ENCODE measurements at places on chromosomes 1 and 21.

DNA sequence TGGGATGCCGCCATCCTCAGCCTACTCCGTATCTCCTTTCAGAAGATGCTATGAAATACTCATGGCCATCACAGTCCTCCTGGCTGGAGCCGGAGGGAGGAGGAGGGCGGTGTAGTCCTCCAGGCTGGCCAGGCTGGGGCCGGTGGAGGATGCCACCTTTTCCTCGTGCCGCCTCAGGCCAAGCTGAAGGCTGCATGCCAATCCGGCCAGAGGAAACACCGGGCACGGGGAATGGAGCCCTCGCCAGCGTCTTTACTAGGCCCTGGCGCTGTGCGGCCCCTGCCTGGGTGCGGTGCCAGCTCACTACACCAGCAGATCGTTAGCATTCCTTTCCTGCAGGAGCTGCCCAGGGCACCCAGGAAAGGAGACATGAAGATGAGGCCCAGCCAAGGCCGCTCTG lies 70.1 kb downstream of the CASZ1 start:
- no peak for DNase-seq

GRCh38 chr21:21067375-21067774 lies 69.2 kb downstream of the NCAM2 start:
- no peak for DNase-seq

DNA sequence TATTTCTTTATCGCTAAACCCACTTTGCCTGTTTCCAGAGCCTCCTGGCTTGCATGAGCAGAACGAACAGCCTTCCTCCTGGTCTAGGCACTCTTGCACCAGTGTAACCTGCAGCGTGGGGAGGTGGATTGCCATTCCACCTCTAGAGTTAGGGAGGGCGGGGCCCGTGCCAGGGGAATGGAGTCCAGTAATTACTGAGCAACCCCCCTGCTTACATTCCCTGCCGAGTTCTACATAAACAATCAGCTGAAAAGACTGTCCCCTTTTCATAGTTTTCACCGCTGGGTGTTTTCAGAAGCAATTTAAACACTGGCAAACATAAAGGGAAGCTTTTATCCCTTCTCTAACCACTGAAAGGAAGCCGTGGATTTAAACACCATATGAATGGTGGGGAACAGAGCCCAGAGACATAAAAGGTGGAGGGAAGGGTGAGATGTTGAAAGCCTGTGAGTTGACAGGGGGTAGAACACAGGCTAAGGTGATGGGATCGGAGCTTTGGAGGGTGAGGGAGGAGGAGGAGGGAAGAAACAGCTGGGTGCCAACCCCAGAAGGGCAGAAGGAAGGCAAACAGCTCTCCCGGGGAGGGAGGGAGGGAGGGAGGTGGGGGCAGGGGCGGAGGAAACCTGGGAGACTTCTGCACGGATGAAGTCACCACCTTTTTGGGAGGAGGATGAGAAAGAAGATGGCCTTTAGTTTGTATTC lies 68.0 kb upstream of the WDR26 start:
- DNase-seq = no peak

DNA sequence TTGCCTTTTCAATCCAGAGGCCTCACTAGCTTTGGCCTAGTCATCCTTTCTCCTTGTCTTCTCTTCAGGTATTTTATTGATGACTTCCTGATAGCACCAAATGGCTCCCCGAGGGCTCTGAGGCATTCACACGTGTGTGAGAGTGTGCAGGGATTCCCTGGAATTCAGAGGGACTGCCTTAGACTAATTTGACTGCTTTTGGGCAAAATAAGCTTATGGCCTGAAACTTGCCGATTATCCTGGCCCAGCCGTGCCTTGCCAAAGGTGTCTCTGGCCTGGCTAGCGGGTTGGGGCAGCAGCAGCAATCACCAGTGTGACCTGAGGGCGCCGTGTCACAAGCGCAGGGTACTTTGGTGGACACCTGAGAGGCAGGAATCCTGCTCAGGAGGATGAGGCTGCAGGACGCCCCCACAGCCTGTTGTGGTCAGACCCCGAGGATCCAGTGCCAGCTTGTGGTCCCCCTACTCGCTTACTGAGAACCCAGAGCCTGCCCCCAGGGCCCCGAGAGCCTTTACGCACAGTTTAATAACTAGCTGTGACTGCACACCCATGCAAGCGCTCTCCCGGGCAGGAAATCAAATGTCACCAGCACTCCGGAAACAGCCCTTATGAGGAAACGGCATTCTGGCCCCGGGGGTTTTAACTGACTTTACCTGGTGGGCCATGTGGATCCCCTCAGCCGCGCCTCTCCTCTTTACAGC lies 62.8 kb upstream of the PDE9A start:
- DNase-seq = no peak

GRCh38 chr1:156643778-156644092 lies 1.8 kb downstream of the BCAN start:
- no peak for DNase-seq

DNA sequence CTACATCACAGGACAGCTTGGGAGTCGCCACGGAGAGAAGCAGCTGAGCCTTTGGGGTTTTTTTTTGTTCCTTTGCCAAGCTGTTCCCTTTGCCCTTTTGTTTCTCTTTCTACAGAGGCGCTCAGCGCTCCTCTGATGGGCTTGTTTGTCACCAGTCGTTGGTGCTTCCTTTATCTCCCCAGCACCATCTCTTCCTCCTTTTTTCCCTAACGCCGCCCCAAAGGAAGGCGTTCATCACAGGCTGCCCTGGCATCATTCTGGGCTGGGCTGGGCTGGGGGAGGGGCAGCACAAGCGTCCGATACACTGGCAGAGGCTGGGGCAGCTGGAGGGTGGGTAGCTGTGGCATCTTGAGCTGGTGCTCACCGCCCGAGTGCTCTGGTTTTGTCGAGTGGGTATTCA lies 10.5 kb downstream of the IGSF21 start:
- DNase-seq = no peak

DNA sequence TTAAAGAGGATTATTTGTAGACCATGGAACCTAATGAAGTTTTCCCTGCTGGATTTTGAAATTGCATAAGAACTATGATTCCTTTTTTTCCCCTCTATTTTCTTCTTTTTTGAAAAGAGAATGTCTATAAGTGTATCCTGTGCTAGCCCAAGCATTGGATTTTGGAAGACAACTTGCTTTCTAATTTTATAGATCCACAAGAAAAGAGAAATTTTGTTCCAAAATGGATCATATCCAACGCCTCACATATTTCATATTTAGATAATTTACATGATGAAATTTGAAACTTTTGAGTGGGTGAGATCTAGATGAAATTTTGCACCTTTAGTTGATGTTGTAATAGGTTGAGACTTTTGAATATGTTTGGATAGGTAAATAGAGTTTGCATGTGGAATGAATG lies 978.7 kb downstream of the MRPL39 start:
- no peak for DNase-seq

DNA sequence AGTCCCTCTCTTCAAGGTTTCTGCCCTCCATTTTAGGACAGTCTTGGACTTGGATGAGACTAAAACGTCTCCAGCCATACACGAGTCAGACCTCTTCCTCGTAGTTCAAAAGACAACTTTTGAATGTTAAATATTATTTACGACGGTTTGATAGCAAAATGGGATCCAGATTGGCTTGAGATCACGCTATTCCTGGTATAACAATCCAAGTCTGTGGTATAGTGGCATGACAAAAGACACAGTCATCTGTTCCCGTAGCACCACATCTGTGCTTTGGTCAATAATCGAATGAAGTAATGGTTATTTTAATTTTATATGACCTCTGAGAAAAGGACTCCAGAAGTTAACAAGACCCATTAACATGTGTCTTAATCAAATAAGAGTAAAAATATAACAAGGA lies 7.0 kb downstream of the PCP4 start:
- DNase-seq = no peak

GRCh38 chr1:234309243-234309597 lies 64.0 kb upstream of the COA6 start:
- DNase-seq = no peak

GRCh38 chr1:1470626-1471388 lies 758 bp upstream of the ATAD3B start:
- DNase-seq = no peak

DNA sequence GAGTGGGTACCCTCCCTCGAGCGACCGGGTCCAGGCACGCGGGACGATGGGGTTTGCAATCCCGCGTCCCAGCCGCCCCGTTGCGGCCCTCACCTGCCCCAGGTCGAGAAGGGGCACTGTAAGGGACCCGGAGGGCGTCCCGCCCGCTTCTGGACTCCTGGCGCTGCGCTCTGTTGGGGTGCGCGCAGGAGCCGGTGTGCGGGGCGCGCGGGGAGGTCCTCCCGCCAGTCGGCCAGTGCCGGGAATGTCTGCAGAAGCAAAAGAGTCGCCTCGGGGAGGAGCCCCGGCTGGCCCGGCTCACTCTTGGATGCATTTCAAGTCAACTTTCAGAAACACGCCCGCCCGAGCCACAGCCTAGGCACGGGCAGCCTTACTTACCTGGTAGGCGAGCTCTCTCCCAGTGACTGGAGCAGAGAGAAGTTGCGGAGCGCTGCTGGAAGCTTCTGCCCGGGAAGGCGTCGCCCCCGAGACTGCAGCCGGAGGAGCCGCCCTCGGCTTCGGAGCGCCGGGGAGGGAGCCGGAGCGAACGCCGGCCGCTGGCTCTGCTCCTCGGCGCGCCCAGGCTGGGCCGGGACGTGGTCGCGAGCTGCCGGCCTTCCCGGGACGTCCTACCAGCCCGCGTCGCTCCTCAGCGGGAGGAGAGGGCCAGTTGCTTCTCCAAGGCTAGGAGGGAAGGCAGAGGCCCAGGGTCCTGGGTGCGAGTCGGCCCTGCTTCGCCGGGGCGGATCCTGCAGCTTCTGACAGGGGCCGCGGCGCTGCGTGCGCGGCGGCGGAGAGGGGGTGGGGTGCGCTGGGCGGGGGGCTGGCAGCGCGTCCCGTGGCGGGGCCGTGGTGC lies at the start of gene LMX1A:
Gene LMX1A, minus strand, starts transcription at position 739 of the 835 bp plus-strand sequence. CDS start 1,156 bp downstream, outside the sequence.
- DNase-seq = no peak

- no peak for DNase-seq
Observed at GRCh38 chr1:36328713-36329112, 5.3 kb upstream of the EVA1B start.

DNA sequence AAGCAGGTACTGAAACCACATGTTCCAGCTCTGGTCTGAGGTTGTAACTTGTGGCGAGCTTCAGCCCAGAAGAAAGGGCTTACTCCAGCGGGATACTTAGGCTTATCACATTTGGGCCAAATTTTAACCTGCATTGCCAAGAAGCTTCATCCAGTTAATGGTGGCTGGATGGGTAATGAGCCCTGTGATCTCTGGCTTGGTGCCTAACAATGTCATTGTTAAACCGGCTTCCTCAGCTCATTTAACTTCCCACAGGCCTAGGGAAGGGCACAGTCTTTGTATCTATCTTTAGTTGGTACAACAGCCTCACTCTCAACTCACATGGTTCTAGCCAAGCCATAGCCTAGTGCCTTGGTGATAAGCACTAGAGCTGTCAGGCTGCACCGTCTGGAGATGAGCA lies 43.6 kb upstream of the CCDC190 start:
- DNase-seq = no peak

GRCh38 chr1:54887665-54888071 lies 673 bp upstream of the DHCR24 start:
- no peak for DNase-seq

- DNase-seq = no peak
Observed at GRCh38 chr1:35637401-35637809, 3.9 kb downstream of the PSMB2 start.

DNA sequence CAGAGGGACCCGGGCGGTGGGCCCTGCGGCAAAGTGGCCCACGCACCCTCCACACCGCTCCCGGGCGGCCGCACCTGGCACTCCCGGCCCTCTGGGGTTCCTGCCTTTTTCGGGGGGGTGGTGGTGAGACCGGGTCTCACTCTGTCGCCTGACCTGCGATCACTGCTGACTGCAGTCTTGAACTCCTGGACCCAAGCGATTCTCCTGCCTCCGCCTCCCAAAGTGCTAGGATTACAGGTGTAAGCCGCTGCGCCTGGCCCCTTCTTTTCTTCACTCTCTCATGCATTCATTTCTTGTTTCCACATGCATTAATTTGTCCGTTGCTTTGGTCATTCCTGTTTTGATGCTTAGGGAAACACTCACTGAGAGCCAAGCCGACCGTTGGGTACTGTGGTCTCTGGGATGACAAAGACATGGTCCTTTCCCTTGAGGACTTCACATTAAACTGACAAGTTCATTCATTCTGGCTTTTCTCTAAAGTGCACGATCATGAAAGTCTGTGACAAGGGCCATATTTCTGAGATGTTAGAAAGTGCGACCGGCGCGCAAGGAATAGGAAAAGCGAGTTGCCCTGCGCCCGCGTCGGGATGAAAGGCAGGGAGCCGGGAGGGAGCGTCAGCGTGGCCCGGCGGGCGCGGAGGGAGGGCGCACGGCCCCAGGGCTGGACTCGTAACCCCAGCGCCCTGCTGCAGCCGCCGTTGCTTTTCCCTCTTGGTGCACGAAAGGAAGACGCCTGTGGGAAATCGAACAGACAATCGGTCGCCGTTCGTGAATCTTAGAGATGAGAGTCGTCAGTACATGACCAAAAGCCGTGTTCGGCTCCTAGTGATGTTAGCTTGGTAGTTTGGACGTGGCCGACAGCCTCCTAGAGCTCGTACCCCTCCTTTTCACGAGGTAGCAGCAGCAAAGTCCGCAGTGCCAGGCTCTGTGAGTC lies 1.0 kb upstream of the MCOLN2 start:
- DNase-seq = peak; percentile 64

- no peak for DNase-seq
Observed at GRCh38 chr1:26109229-26110164, 2.1 kb upstream of the PDIK1L start.

DNA sequence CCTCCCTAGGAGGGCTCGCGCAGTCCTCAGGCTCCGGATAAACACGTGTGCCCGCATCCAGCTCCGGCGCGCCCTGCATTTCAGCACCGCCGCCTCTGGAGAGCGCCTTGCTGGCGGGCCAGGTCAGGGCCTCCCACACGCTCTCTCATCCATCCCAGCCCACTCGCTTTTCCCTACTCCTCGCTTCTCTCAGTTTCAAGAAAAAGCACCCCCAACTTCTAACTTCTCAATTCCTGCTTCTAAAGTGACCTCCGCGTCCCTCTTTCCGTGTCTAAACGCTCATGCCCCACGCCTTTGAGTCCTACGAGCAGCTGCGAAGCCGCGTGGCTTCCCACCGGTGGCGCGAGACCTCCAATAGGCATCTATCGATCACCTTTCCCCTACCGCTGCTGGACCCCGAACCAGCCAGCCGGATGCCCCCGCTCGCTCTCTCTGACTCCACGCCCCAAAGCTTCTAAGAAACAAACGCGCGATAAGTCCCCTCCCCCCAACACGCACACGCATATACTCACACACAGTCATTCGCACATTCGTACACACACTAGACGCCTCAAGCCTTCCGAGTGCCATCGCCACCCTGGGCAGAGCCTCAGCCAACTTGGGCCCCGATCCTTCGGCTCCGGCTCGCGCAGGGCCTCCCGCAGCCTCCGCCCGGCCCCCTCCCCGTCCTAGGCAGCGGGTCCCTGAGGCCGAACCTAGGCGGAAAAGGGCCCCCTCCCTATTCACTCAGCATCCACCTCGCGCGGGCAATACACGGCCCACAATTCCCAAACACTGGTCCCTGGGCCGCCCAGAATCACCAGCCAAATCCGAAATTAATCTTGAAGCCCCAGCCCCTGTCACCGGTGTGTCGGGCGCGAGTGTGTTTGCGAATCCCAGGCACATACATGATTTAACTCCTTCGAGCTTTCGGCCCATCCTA lies 1.1 kb downstream of the NMNAT2 start:
- peak; percentile 54 for DNase-seq

Measured in stimulated activated effector memory CD8-positive, alpha-beta T cell treated with anti-CD3 and anti-CD28 coated beads, Interleukin-12 subunit alpha, Interleukin-12 subunit beta, amount 100 ng/mL, for 72 hours (primary cell).